ENCODE measurements at places on chromosomes 1 and 21.

DNA sequence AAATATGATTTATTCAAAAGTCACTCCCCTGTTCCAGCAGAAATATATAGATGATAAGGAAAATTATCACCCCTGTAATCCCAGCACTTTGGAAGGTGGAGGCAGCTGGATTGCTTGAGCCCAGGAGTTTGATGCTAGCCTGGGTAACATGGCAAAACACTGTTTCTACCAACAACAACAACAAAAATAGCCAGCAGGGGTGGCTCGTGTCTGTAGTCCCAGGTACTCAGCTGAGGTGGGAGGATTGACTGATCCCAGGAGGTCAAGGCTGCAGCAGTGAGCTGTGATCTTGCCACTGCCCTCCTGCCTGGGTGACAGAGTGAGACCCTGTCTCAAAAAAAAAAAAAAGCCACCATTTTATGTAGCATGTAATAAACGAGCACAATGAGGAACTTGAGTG lies 1546.5 kb downstream of the NCAM2 start:
- DNase-seq = no peak

- DNase-seq = peak; percentile 87
These were observed at the start of gene PADI2 for GRCh38 chr1:17119076-17119772. Gene PADI2, minus strand, starts transcription at chr1:17119451. Its CDS starts 80 bp downstream, at chr1:17119371.

GRCh38 chr1:55153031-55153430 lies 62.1 kb downstream of the USP24 start:
- no peak for DNase-seq

- no peak for DNase-seq
These were observed 125.4 kb upstream of the TMEM51 start for GRCh38 chr1:15028102-15028501.

Data from NCI-H345 (cell line).